ENCODE measurements at places on chromosomes 5 and 9. TPM values are rescaled to one million over a fixed set of nuclear protein-coding genes. Genes with fewer than 3 reads are reported as not detected.

The PCDHB12 gene
- total RNA-seq: 0.68 TPM

The SH3TC2 gene
- 60.6 TPM for total RNA-seq

The C5orf58 gene
- total RNA-seq: not detected

The NTRK2 gene
- total RNA-seq: 0.05 TPM

The DMRT3 gene
- total RNA-seq: not detected

The ZNF883 gene
- 0.60 TPM for total RNA-seq

The SPINK7 gene
- total RNA-seq: not detected

The FBXO4 gene
- 8.0 TPM for total RNA-seq

The CAMK2A gene
- not detected for total RNA-seq

The WDR38 gene
- total RNA-seq: not detected

The SHISAL2B gene
- total RNA-seq: not detected

The CFAP157 gene
- not detected for total RNA-seq

The NUDT12 gene
- total RNA-seq: 3.4 TPM

The ZFP37 gene
- total RNA-seq: 2.0 TPM

The CCL21 gene
- total RNA-seq: 1.4 TPM

The ASPN gene
- not detected for total RNA-seq

The PLPP1 gene
- 124 TPM for total RNA-seq

The SLCO6A1 gene
- total RNA-seq: not detected

The MVB12B gene
- total RNA-seq: 18.4 TPM

The AIF1L gene
- total RNA-seq: 26.4 TPM

The RPS23 gene
- total RNA-seq: 3,030 TPM

The SV2C gene
- total RNA-seq: not detected

The PCDHA9 gene
- under 0.01 TPM for total RNA-seq

The FGF1 gene
- total RNA-seq: 0.85 TPM

The GDA gene
- total RNA-seq: 0.19 TPM

The NME5 gene
- 2.4 TPM for total RNA-seq

The SLC25A2 gene
- 0.09 TPM for total RNA-seq

The SLC23A1 gene
- total RNA-seq: not detected

The SOWAHA gene
- total RNA-seq: not detected

The FAM169A gene
- 4.0 TPM for total RNA-seq

The GHR gene
- 3.2 TPM for total RNA-seq

The TCF7 gene
- 0.19 TPM for total RNA-seq

The BAAT gene
- not detected for total RNA-seq

The POU5F2 gene
- 1.2 TPM for total RNA-seq

The IRF1 gene
- total RNA-seq: 26.4 TPM

The GMCL2 gene
- not detected for total RNA-seq

The SPATA31D4 gene
- total RNA-seq: not detected

The SLC45A2 gene
- 0.09 TPM for total RNA-seq

The ERCC8 gene
- 23.3 TPM for total RNA-seq

The ZBTB26 gene
- total RNA-seq: 4.4 TPM

The TSSK1B gene
- not detected for total RNA-seq

The AFAP1L1 gene
- total RNA-seq: 264 TPM

The SUSD3 gene
- total RNA-seq: not detected

The ADGRV1 gene
- under 0.01 TPM for total RNA-seq

The LRRC14B gene
- not detected for total RNA-seq

The TTC23L gene
- not detected for total RNA-seq

The NR4A3 gene
- total RNA-seq: not detected

The PCDHA1 gene
- total RNA-seq: 0.17 TPM

The CDO1 gene
- total RNA-seq: 3.3 TPM

The PCDHB8 gene
- total RNA-seq: 0.34 TPM

The CARTPT gene
- total RNA-seq: not detected

All from dermis blood vessel endothelial cell (primary cell).